Stimulated activated naive B cell treated with anti-CD40 and anti-IgM and Interleukin-4, amounts not matched to agents 10 μg/mL and 1 μg/mL and 100 μg/mL, for 72 hours (primary cell): ENCODE measurements at places on chromosomes 2 and 18.

DNA sequence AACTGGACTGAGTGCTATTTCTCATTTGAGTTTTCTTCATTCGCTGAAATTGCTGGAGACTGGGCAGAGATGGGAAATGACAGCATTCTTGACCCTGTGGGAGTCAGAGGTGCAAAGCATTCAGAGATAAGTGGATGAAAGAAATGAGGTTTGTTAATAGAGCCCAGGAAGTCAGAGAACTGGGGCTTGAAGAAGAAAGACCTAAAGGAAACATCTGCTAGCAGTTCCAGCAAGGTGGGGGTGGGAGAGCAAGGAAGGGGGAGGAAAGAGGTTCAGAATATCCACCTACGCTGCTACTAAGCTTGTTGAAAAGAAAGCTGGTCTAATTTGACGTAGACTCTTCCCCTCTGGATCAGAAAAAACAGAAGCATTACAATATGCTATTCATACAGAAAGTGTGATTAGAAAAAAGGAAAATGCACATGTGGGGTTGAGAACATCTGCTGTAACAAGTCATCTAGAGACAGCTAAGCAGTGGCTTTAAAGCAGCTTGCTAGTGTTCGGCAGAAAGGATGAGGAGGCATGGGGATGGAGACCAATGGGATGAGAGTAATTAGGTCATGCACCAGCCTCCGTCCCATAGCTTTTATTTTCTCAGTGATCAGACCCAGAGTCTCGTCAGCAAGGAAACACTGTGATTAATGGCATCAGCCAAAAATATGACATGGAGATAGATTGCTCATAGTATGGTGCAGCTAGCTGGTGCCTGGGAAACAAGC lies 29.7 kb downstream of the NAB1 start:
- peaks cover 29% of the 10 kb centered on the region for H3K4me1 ChIP-seq
- peak overlapping the region; percentile 56 for H3K27ac ChIP-seq
- H3K27me3 ChIP-seq: no peaks in the 10 kb centered on the region
- DNase-seq: peak; percentile 38
- peak overlapping the region; percentile 47 for H3K4me3 ChIP-seq
- H3K36me3 ChIP-seq: peaks cover 31% of the 10 kb centered on the region

DNA sequence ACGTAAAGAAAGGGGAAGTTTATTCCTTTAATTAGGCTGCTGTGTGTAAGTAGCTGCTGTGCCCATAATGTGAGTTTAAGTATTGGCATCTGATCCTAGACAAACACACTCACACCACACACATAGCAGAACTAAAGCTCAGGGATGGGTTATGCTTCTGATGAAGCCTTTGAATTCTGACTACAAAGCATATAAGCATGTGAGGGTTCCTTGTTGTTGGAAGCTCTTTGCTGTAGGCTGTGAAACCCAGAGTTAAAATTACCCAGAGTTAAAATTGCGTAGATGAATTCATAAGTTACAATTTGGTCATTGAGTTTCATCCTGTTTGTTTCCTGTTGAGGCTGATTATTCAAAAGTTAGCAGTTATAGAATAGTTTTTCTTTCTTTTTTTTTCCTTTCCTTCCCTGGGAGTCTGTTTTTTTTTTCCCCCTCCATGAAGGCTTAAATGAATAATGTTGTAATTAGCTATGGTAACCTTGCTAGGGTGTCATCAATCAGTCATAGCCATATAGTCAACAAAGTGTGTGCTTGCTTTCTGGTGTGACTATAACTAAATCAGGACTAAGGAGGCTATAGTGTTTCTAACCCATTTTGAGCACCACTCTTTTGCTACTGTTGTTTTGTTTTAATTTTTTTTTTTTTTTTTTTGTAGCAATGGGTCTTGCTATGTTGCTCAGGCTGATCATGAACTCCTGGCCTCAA lies 426.1 kb downstream of the PARD3B start:
- H3K4me3 ChIP-seq: no peak overlapping the region
- H3K36me3 ChIP-seq: no peaks in the 10 kb centered on the region
- peaks cover 5% of the 10 kb centered on the region for H3K4me1 ChIP-seq
- H3K27me3 ChIP-seq: no peaks in the 10 kb centered on the region
- H3K27ac ChIP-seq: no peak overlapping the region

- H3K4me3 ChIP-seq: no peak overlapping the region
- peaks cover 3% of the 10 kb centered on the region for H3K27me3 ChIP-seq
- no peak overlapping the region for H3K27ac ChIP-seq
Observed at GRCh38 chr2:204325468-204325867, 219.8 kb upstream of the PARD3B start.

DNA sequence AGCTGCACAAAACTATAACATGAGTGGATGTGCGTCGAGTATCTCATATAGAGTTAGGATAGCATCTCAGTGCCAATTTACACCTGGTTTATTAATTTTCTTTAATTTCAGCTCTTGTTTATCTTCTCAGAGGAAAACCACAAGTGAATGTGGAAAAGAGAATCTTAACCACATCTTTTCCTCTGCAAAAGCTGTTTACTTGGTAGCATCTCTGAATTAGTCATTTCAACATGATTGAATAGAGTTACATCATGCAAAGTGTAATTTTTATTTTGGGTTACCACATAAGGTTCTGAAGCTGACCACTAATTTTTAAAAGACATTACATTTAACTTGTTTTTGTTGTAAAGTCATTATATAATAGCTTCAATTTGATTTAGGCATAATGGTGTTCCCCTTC lies 83.8 kb upstream of the FAM237A start:
- H3K4me3 ChIP-seq: no peak overlapping the region
- no peak for DNase-seq
- no peaks in the 10 kb centered on the region for H3K36me3 ChIP-seq
- no peaks in the 10 kb centered on the region for H3K27me3 ChIP-seq
- H3K27ac ChIP-seq: no peak overlapping the region

- H3K36me3 ChIP-seq: peaks cover 8% of the 10 kb centered on the region
- H3K27ac ChIP-seq: no peak overlapping the region
- no peak overlapping the region for H3K4me3 ChIP-seq
Observed at GRCh38 chr2:148201075-148202004, 180.4 kb downstream of the MBD5 start.

DNA sequence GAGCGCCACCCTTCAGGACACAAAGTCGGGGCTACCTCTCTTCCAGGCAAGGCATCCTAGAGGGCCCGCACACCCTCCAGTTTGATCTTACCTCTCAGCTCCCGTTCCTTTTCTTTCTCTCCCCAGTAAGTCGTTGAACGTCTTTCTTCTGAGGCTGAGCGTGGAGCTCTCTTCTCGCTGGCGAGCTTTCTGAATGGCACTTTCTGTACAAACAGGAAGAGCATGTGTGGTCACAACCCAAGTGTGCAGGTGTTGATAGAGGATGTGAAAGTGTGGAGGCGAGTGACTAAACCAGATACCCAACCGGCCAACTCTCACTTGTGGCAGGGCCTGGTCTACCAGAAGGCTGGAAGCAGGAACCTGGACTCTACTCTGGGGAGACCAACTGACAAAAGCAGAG lies at the start of gene AFF3:
Gene AFF3, minus strand, starts transcription at position 198 of the 400 bp plus-strand sequence. CDS start 38,136 bp downstream, outside the sequence.
- peaks cover 18% of the 10 kb centered on the region for H3K36me3 ChIP-seq
- peak within 1 kb of the TSS; percentile 97 for H3K27ac ChIP-seq
- H3K4me1 ChIP-seq: peaks cover 78% of the 10 kb centered on the region
- peak; percentile 88 for DNase-seq
- no peaks in the 10 kb centered on the region for H3K27me3 ChIP-seq

- H3K36me3 ChIP-seq: no peaks in the 10 kb centered on the region
- no peak overlapping the region for H3K4me3 ChIP-seq
- H3K27ac ChIP-seq: no peak overlapping the region
- no peaks in the 10 kb centered on the region for H3K27me3 ChIP-seq
- peaks cover 8% of the 10 kb centered on the region for H3K4me1 ChIP-seq
Observed at GRCh38 chr2:30684026-30684425, 123.2 kb downstream of the CAPN13 start.

DNA sequence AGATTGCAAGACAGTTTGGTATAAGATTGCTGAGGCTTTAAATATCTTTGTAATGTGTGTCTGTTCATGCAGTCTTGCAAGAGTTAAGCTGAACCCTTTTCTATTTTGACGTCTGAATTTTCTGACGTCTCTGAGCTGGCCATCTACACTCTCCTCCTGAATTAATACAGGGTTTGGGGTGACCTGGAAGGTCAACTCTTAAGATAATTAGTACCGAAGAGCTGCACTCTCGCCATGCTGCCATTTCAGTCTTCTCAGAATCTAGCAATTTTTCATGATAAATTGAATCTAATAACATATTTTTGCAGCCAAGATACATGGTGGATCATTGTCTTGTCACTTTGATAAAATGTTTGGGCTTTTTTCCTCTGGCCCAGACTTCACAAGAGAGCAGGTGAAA lies 1245.2 kb upstream of the CELF4 start:
- no peak overlapping the region for H3K4me3 ChIP-seq
- H3K36me3 ChIP-seq: no peaks in the 10 kb centered on the region
- H3K27ac ChIP-seq: no peak overlapping the region
- no peak for DNase-seq
- no peaks in the 10 kb centered on the region for H3K27me3 ChIP-seq

DNA sequence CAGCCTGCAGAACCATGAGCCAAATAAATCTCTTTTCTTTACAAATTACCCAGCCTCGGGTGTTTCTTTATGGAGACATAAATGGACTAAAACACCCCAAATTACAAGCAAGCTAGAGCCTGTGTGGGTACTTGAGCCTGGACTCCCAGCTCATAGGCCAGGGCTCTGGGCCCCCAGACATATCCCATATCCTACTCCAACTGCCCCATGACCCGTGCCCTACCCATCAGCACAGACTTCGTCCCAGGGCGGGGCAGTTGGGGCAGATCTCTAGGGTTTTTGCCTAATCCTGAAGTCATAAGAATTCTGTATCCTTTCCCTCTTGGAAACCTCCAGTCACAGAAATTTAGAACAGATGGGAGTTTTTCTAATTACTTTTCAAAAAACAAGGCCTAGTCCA lies 90.7 kb downstream of the DDX1 start:
- H3K36me3 ChIP-seq: no peaks in the 10 kb centered on the region
- no peaks in the 10 kb centered on the region for H3K4me1 ChIP-seq
- no peaks in the 10 kb centered on the region for H3K27me3 ChIP-seq
- no peak overlapping the region for H3K4me3 ChIP-seq
- no peak for DNase-seq

GRCh38 chr18:11274144-11274794 lies 124.9 kb upstream of the PIEZO2 start:
- no peak overlapping the region for H3K4me3 ChIP-seq
- no peak overlapping the region for H3K27ac ChIP-seq
- peaks cover 9% of the 10 kb centered on the region for H3K4me1 ChIP-seq
- no peak for DNase-seq
- no peaks in the 10 kb centered on the region for H3K27me3 ChIP-seq

DNA sequence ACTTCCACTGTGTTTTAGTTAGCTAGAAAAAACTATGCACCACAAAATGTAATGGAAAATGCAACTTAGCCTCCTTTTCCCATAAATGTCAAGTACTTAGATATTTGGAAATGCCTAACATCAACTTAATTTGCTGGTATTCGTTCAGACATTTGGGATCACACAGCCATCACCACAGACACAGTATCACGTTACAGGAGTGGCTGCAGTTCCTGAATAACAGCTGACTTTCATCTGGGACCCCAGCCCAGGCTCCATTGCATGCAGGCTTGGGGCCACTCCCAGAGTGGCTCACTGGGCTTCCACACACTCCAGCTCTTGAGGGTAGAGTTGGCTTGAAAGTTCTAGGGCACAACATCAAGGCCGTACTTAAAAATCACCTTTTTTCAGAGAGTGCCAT lies 9.3 kb downstream of the TMEM182 start:
- H3K27me3 ChIP-seq: no peaks in the 10 kb centered on the region
- no peaks in the 10 kb centered on the region for H3K4me1 ChIP-seq
- H3K27ac ChIP-seq: no peak overlapping the region

DNA sequence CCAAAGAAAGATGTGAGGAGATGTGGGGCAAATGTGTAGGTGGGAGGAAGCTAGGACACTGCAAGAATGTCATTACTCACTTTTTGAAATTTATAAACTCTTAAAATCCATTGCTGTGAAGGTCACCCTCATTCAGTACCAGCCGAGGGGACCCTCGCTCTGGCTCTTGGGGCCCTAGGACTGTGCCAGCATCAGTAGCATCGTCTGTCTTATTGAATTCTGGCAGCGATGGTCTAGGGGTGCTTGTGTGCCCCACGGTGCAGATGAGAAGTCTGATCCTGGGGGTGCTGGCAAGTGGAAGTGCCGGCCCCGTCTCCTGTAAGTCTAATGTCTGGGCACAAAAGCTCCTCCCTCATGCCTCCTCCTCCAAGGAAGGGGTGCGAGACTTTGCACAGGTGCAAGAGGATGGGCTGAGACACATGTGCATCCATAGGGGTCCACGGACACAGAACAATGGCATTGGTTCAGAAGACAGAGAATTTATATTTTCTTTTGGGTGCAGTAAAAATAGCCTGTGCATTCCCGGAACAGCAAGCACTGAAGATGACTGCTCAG lies 266.7 kb upstream of the HDAC4 start:
- H3K27ac ChIP-seq: no peak overlapping the region
- no peaks in the 10 kb centered on the region for H3K4me1 ChIP-seq
- H3K4me3 ChIP-seq: no peak overlapping the region
- no peak for DNase-seq

DNA sequence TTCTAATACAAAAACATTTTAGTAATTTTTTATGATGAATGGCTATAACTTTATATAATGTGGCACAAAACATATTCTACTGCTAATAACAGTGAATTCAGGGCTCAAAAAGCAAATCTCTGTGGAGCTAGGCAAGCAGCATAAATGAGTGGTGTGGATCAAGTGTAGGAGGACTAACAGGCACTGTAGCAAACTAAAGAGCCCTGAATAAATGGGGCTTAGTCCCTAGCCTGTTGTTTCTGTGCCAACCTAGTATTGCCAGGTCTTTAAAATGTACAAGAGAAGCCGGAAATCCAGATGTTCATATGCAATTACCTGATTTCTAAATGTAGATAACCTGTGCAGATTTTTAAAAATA lies 18.5 kb downstream of the REL start:
- no peak for DNase-seq
- peaks cover 55% of the 10 kb centered on the region for H3K36me3 ChIP-seq
- H3K27me3 ChIP-seq: no peaks in the 10 kb centered on the region
- peak overlapping the region; percentile 47 for H3K4me3 ChIP-seq
- peak overlapping the region; percentile 97 for H3K27ac ChIP-seq

- no peaks in the 10 kb centered on the region for H3K36me3 ChIP-seq
- no peak overlapping the region for H3K4me3 ChIP-seq
- H3K27ac ChIP-seq: no peak overlapping the region
- DNase-seq: no peak
- H3K4me1 ChIP-seq: no peaks in the 10 kb centered on the region
Observed at GRCh38 chr18:52572036-52573000, 232.3 kb downstream of the DCC start.
